Urothelium cell line (cell line): ENCODE measurements at places on chromosomes 3 and 15.

- DNase-seq = no peak
These were observed 24.1 kb downstream of the PLCL2 start for GRCh38 chr3:16908896-16909295.

DNA sequence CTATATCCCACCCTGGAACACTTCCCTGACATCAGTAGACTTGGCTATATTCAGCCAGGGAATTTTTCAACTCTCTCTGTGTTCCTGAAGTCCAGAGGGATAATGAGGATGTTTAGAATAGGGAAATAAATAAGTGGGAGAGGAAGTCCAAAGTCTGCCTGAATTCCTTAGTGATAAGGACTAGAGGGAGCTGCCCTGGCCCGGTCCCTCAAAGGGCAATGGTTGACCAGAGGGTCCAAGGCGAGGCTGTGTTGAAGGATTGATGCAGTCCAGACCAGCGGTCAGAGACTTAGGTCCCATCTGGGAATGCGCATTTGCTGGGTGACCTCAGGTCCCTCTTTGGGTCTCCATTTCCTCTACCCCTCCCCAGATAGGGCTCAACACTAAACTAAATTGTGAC, 7.9 kb downstream of the VIPR1 start:
- DNase-seq = no peak

DNA sequence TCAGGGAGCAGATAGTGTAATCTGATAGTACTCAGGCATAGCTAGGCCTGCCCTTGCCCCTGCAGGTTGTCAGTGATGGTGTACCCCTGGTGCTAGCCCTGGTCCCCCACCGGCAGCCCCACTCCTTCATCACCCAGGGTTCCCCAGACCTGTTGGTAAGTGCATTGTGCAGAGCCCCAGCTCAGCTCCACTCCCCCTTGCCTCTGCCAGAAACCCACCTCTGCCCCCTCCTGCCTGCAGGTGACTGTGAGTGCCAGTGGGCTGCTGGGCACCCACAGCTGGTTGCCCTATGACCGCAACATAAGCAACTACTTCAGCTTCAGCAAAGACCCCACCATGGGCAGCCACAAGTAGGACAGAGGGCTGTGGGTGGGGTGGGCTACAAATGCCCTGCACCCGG, 27.5 kb downstream of the NBEAL2 start:
- DNase-seq = no peak

DNA sequence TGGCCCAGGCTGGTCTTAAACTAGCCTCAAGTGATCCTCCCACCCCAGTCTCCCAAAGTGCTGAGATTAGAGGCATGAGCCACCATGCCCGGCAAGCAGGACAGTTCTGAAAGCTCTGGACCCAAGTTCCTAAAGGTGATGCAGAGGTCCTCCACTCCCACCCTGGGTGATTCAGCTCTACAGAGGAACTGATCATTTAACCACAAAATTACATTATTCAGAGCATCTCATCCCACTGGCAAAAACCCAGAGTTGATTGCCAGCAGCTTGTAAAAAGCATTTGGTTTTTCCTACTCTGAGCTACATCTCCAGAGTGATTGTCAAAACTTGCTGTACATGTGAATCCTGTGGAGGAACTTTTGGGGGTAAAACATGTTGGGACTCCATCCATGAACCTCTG, 60.2 kb downstream of the SLTM start:
- no peak for DNase-seq

GRCh38 chr15:38411902-38412301, 42.0 kb upstream of the FAM98B start:
- DNase-seq = no peak

GRCh38 chr15:85597155-85597815, 197.4 kb downstream of the KLHL25 start:
- DNase-seq = no peak

- no peak for DNase-seq
These were observed 161.3 kb downstream of the OCA2 start for GRCh38 chr15:27937851-27938250.

DNA sequence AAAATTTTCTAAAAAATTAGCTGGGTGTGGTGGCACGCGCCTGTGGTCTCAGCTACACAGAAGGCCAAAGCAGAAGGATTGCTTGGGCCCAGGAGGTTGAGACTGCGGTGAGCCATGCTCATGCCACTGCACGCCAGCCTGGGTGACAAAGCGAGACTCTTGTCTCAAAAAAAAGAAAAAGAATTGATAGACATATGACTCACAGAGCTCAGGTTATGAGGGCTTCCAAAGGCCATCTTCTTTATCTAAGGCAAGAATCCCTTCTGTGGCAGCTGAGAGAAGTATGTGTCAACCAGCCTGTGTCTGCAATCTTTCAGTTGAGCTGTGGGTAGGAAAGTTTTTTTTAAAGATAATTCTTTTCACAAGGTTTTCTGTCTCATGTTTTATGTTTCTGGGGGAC, 53.9 kb downstream of the MRPS25 start:
- no peak for DNase-seq

DNA sequence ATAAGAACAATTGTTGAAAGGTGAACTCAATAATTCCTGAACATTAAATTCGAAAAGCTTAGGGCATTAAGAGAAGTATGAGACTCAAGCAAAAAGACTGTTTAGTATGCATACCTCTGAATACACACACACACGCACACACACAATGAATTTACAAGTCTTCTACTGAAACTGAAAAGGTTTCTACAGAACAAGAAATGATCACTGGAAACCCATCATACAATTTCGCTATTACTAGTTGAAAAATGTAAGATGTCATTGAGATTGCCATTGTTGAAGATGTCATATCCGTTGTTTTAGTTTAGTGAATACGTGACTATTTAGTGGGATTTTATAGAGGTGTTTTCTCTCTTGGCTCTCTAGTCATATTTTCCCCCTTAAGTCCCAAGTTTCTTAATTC, 106.8 kb downstream of the FOXB1 start:
- DNase-seq = no peak

DNA sequence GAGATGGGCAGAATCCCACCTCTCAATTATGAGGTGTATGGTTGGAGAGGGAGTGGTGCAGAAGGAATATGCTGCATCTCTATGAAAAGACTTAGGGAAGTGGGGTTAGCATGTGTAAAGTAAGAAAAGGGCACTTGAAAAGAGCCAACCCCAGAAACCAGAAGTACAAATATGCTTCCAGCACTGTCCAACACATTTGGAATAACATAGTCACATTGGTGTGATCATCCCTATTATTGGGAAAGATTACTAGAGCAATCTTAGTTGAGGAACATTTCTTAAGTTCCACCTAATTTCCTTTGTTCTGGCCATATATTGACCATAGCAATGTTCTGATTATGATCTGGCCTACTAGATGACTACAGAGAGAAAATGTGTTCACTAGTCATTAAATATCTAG, 34.3 kb downstream of the HMG20A start:
- DNase-seq = no peak

- no peak for DNase-seq
These were observed 20.9 kb downstream of the KAT2B start for GRCh38 chr3:20060974-20061685.
